WERI-Rb-1 (cell line): ENCODE measurements at places on chromosomes 12 and 14.

- DNase-seq, result no peak
These were observed 63.9 kb downstream of the VCPKMT start for GRCh38 chr14:50052517-50052916.

DNA sequence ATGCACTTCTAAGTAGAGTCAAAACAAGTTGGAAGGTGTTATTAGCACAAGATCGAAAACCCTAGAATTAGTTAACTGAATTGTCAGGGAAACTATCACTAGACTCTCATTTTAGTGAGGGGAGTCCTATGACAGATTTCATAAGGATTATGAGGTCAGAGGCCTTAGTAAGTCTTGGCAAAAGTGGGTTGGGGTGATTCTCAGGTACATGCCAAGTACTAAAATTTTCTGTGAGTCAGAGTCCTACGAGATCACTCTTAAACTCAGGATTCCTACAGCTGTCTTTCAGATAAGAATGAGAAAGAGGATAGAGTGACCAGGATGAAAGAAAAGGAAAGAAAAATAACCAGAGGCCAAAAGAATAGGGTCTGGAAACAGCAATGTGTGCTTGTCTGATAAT is 50.8 kb upstream of the BBS10 start:
- no peak for DNase-seq

DNA sequence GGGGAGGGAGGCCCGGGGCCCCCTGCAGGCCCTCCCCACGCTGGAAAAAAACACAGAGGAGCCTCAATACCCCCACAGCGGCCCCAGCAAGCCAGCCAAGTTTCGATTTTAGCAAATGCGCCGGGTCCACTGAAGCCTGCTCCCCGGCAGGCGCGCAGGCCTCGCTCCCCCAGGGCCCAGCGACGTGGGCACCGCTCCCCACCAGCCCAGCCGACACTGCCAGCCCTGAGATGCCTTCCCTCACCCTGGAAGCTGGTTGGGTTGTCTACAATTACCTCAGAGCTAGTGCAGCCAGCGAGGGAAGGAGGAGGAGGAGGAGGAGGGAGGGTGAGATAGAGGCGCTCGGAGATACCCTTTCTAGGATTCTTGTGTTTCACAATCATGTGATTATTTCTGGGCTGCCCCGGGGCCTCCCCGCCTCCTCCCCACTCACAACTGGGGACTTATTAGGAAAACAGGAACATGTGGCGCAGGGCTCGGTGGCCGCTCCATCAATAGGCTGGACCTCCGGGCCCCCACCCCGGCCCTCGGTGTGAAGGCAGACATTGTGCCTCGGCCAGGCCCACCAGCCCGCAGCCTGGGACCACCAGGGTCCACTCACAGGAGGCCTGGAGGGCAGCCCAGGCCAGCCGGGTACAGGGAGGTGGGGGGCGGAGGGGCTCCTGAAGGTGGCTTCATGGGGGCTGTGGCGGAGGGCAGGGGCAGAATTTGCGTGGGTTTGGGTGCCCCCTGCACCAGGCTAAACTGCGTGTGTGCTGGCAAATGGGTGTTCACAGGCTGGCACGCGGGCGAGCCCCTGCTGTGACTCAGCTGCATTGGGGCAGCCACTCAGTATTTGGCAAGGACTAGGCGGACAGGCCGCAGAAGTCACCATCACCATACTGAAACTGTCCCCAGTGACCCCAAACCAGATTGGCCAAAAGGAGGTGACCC is 109.9 kb downstream of the NCOR2 start:
- no peak for DNase-seq

DNA sequence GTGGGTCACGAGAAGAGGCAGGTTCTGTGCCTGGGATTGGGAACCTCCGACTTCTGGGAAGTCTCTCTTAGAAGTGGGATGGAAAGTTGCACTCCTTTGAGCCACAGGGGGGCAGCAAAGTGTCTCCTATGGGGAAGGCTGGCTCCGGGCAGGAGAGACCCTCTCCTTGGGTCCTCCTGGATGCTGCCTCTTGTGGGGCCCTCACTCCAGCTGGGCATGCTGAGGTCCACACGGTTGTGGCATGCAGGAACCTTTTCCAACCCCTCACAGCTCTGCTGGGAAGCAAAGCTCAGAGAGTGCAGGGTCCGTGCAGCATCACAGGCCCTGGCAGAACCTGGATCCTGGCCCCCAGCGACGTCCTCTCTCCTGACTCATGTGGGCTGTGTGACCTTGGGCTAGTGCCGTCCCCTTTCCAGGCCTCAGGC is 17.4 kb downstream of the SDSL start:
- DNase-seq, result peak; percentile 79

- DNase-seq, result peak; percentile 79
These were observed 585 bp upstream of the TEAD4 start for GRCh38 chr12:2958432-2959191.

- DNase-seq, result no peak
These were observed 2.1 kb downstream of the ITGA5 start for GRCh38 chr12:54416687-54417603.

- no peak for DNase-seq
These were observed 89.8 kb downstream of the BTG1 start for GRCh38 chr12:92055877-92056276.

- DNase-seq, result no peak
These were observed 47.2 kb downstream of the FGD4 start for GRCh38 chr12:32446316-32447119.

DNA sequence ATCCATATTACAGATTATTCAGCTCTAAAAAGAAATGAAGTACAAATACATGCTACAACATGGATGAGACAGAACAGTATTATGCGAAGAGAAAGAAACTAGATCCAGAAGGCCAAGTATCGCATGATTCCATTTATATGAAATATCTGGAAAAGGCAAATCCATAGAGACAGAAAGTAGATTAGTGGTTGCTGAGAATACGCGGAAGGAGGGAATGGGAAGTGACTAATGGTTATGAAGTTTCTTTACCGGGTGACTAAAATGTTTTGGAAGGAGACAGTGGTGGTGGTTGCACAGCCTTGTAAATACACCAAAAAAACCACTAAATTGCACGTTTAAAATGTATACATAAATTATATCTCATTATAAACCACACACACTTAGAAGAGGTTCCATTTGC is 12.5 kb downstream of the PRDM4 start:
- no peak for DNase-seq

- DNase-seq, result no peak
These were observed 160.6 kb downstream of the ADGRD1 start for GRCh38 chr12:131114271-131114670.

DNA sequence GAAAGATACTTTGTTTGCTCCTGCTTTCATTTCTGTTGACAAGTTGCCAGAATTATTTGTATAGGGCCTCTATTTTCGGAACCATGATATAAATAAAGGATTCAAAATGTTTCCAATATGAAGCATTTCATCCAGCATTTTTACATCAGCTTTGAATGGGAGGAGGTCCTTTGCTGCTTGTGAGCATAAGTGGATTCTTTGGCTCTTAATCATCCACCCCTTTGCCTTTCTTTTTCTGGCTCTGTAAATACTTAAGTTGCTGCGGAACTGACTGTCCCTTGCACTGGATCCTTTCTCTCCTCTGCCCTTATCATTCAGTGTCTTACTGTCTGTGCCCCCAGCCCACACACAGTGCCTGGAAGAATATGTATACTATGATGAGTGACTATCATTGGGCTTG is 357.3 kb upstream of the RGS6 start:
- DNase-seq, result no peak

- DNase-seq, result no peak
These were observed 1509.6 kb upstream of the TMEM132C start for GRCh38 chr12:126757326-126757725.

- DNase-seq, result no peak
These were observed 43.0 kb downstream of the CCNK start for GRCh38 chr14:99524091-99524661.

GRCh38 chr12:116498471-116498870 is 60.7 kb upstream of the MAP1LC3B2 start:
- DNase-seq, result no peak

DNA sequence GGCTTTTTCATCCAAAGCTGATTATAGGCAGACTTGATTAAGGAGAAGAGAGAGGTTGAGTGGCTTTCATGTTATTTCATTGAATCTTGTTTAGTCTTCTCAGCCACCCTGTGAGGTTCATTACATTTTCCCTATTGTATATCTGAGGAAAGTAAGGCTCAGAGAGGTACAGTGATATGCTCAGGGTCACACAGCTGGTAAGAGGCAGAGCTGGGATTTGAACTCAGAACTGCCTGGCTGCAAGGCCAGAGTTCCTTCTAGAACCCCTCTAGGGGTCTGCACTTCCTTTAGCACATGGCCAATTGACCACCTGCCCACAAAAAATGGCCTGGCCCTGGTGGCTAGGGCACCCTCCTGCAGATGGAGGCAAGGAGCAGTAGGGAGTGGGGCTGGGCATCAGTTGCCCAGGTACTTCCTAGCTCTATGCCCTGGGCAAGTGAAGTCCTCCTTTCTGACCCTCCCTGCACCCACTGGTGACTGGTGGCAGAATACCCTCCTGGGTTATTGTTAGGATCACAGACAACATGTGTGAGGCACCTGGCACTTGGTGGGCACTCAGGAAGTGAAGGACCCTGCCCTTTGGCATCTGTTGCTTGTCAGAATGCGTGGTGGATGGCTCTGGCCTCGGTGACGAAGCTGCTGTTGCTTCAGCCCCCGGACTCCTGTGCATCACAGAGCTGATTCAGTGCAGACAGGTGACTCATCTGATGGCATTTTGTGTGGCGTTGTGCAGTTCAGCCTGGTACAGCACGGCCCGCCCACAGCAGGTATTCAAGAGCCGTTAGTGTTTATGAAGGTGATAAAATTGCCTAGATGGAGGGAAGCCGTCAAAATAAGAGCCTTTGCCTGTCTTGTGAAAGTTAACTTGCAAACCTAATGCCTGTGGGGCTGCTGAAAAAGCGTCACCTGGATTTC is 115.8 kb downstream of the SLC25A47 start:
- DNase-seq, result no peak

DNA sequence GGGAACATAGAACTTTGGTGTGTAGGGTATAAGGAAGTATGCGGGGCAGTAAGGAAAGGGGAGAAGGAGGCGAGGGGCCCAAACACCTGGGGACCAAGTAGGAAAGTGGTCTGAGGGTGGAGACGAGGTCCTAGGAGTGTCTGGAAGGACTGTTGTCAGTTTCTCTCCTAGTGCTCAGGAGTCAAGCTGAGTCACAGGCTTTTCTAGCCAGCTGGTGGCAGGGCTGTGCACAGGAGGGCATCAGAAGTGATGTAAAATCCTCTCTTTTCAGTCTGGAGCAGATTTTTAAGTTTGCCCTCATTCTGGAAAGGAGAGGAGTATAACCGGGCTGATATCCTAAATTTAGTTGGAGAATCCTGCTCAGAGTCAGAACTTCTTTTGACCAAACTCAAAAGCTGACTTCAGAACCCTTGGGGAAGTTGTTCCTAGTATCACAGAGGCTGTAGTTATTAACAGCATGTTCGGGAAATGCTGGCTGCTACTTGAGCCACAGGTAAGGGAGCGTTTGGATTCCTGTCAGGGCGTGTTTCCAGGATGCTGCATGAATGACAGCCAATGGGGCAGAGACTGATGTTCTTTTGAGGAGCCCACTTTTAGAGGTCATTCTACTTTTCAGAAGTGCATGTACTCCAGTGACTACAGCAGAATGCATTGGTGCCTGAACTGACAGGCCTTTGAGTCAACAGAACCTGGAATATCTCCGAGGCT is 19.3 kb downstream of the ZNF664 start:
- no peak for DNase-seq

GRCh38 chr14:29311983-29312382 is 545.4 kb downstream of the FOXG1 start:
- no peak for DNase-seq

DNA sequence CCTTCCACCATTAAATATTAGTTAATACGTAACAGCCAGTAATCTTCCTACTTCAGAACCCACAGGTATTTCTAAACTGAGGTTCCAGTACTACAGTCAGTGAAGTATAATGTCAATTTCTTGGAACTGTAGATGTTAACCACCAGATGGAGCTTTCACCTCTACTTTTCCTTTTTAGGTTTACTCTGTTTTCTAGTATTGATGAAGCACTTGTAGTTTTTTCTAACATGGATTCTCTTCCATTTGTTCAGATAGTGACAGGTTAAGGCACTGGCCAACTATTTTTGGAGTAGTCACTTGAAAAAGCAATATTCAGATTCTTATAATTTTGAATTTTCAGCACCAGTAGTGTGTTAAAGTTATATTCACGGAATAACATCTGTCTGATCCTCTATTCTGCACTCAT is 4.6 kb upstream of the SEC23A start:
- DNase-seq, result no peak

GRCh38 chr12:43893670-43894069 is 57.8 kb downstream of the TMEM117 start:
- no peak for DNase-seq

GRCh38 chr14:72869407-72870329 is 24.2 kb downstream of the DPF3 start:
- DNase-seq, result no peak

- DNase-seq, result no peak
These were observed 3.7 kb upstream of the TMX1 start for GRCh38 chr14:51236314-51236713.

GRCh38 chr12:117033382-117034221 is 65.6 kb downstream of the TESC start:
- peak; percentile 49 for DNase-seq

GRCh38 chr12:61915420-61915819 is 344.8 kb upstream of the USP15 start:
- DNase-seq, result no peak

GRCh38 chr14:105483300-105484068 is 3.2 kb upstream of the CRIP1 start:
- no peak for DNase-seq
